ENCODE measurements at places on chromosomes 1 and 21. TPM values are rescaled to one million over a fixed set of nuclear protein-coding genes. Genes with fewer than 3 reads are reported as not detected.

DNA sequence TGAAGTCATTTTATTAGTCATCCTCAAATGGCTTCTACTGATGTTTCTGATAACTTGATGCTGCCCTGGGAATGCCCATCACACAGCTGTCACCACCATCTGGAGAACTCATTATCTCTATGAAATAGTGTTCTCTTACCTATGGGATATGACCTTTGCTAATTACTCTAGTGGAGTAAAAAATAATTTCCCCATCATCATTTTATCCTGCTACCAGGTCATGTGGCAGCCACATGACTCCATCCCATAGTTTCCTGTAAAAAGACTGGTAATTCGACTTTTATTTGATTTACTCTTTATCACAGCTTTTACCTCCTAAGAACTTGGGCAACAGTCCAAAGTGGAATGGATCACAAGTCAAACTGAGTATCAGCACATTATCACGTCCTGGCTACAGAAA, 76.1 kb upstream of the USP25 start:
- no peaks in the 10 kb centered on the region for H3K36me3 ChIP-seq
- no peak overlapping the region for H3K27ac ChIP-seq
- H3K27me3 ChIP-seq, result no peaks in the 10 kb centered on the region
- no peak for DNase-seq
- H3K4me1 ChIP-seq, result no peaks in the 10 kb centered on the region

DNA sequence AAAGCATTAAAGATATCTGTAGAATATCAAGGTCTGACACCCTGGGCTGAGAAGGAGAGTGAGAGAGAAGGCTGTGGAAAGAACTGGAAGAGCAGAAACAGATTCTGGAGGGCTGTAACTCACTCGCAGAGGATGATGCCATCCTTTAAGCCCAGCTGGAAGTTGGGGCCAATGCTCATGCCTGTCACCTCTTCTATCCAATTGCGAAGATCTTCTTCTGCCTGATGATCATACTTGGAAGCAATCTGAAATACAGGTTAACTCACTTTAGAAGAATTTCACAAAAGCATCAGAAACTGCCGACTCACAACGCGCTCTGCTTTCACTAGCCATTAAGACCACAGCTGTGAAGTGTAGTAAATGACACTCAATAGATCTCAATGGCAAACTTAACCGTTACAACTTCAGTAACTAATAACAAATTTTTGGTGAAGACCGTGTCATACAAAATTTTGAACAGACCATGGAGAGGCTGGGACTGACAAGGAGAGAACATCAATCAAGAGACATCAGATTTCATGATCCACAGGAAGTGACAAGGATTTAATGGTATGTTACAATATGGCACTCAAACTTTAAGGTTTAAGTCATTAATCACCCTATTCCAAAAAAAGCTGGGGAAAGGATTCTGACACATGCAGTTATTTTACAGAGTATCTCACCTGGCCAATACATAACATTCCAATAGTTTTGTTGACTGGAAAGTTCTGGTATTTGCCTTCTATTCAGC, 23.5 kb downstream of the CNN3 start:
- H3K36me3 ChIP-seq, result no peaks in the 10 kb centered on the region
- peaks cover 11% of the 10 kb centered on the region for H3K4me1 ChIP-seq
- no peak overlapping the region for H3K27ac ChIP-seq
- no peak overlapping the region for H3K4me3 ChIP-seq

- H3K4me3 ChIP-seq, result no peak overlapping the region
- DNase-seq, result peak; percentile 31
- H3K4me1 ChIP-seq, result no peaks in the 10 kb centered on the region
- peaks cover 19% of the 10 kb centered on the region for H3K27me3 ChIP-seq
Observed at GRCh38 chr1:3999941-4000735, 100.1 kb upstream of the C1orf174 start.

- no peaks in the 10 kb centered on the region for H3K36me3 ChIP-seq
- H3K4me1 ChIP-seq, result no peaks in the 10 kb centered on the region
- H3K27ac ChIP-seq, result no peak overlapping the region
- no peak for DNase-seq
Observed at GRCh38 chr21:32209580-32209979, 69.3 kb downstream of the MIS18A start.

- peak; percentile 40 for DNase-seq
- H3K36me3 ChIP-seq, result no peaks in the 10 kb centered on the region
- H3K4me1 ChIP-seq, result peaks cover 3% of the 10 kb centered on the region
- no peaks in the 10 kb centered on the region for H3K27me3 ChIP-seq
- peak overlapping the region; percentile 71 for H3K4me3 ChIP-seq
Observed at GRCh38 chr1:202016022-202016810, 5.8 kb downstream of the ELF3 start.

DNA sequence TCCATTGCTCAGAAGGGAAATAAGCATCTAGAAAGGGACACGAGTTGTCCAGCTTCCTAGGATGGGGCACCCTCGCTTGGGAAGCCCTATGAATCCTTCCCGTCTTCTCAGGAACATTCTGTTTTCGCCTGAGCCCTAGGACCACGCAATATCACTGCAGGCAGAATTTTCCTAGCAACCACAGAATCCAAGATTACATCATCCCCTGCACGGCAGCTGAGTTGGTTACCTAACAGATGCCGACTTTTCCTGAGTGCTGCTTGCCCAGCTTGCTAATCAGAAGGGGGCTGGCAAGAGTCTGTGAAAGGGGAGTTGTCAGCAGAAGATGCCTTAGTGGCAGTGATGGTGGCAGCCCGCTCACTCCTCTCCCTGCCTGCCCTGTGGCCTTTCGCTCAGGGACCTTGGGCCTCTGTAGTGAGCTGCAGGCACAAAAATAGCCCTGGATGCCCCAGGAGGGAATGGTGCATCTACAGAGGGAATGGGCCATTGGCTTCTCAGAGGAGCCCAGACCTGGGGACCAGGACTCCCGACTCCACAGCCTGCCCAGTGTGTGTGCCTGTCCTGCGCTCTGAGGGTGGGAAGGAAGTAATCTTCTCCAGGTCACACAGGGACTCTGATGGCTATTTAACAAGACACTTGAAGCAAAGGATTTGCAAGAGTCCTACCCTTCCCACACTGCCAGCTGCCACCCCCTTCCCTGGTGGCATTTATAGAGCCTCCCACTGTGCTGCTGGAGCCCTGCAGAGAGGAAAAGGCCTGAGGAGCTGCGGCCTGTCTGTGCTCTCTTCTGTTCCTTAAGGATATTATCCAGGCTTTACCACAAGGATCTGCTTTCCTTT, 28.9 kb upstream of the CLSTN1 start:
- peak overlapping the region; percentile 82 for H3K27ac ChIP-seq
- H3K27me3 ChIP-seq, result no peaks in the 10 kb centered on the region
- DNase-seq, result no peak
- H3K4me3 ChIP-seq, result no peak overlapping the region

DNA sequence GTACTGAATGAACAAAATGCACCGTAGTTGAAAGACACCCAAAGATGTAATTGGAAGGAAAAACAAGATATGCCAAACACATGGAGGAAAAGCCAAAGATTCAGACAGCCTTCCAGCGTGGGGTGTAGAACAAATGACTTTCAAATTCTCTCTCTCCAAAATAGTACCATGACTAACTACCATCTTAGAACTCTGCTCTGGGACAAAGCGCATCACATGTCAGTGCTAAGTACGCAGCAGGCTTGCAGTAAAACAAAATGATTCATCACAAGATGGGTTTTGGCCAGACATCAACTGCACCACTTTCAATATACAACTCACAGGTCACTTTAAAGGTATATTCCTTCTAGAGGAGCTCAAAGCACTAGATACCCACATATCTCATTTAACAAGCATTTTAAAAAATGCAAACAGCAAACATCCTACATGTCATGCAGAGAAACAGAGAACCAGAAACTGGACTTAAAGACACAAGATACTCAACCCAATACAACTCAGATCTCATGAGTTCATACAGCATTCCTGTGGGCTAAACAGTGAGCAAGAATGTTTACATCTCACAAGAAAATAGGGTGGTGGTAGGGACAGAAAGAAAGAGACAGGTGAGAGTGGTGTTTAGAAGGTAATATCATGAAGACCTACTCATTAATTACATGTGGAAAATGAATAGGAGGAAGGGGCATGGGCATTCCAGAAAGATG, 75.7 kb downstream of the BCAR3 start:
- H3K36me3 ChIP-seq, result no peaks in the 10 kb centered on the region
- H3K27me3 ChIP-seq, result no peaks in the 10 kb centered on the region
- H3K27ac ChIP-seq, result peak overlapping the region; percentile 44
- peaks cover 3% of the 10 kb centered on the region for H3K4me1 ChIP-seq
- H3K4me3 ChIP-seq, result no peak overlapping the region
- no peak for DNase-seq

DNA sequence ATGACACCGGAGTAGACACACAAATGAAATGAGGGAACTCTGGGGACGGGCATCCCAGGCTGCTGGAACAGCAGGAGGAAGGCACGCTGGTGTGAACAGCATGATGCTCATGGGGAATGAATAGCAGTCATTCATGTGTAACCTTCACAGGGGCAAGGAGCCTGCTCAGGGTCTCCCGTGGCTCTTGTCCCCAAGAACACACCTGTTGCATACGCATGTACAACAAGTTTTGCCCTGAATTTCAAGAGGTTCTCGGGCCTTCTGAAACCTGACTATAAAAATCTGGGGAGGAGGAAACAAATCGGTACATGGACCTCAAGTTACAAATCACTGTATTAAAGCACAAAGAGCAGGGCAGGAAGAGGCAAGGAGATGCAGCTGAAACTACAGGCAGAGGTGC, 93.4 kb downstream of the RRAGC start:
- H3K27ac ChIP-seq, result no peak overlapping the region
- no peak overlapping the region for H3K4me3 ChIP-seq
- H3K4me1 ChIP-seq, result no peaks in the 10 kb centered on the region
- H3K36me3 ChIP-seq, result no peaks in the 10 kb centered on the region

GRCh38 chr1:17128361-17128760, 9.1 kb upstream of the PADI2 start:
- H3K4me3 ChIP-seq, result no peak overlapping the region
- no peaks in the 10 kb centered on the region for H3K4me1 ChIP-seq

DNA sequence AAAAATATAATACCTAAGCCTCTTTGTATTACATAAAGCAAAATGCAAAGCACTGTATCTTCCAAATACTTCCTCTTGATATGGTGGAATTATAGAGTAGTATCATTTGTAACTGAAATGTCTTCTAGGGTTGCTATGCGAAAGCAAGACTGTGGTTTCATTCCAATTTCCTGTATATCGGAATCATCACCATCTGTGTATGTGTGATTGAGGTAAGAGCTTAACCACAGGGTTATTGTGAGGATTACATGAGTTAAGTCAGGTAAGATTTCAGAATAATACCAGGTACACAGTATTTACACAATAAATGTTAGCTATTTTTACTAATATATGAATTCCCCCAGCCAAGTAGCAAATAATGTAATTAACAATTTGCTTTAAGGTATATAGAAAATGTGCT, 24.7 kb downstream of the CD53 start:
- no peak overlapping the region for H3K27ac ChIP-seq
- DNase-seq, result no peak
- no peaks in the 10 kb centered on the region for H3K4me1 ChIP-seq
- no peaks in the 10 kb centered on the region for H3K27me3 ChIP-seq
- H3K36me3 ChIP-seq, result no peaks in the 10 kb centered on the region

GRCh38 chr1:118206966-118207365, 21.9 kb upstream of the SPAG17 start:
- H3K4me1 ChIP-seq, result no peaks in the 10 kb centered on the region
- DNase-seq, result no peak
- H3K4me3 ChIP-seq, result no peak overlapping the region
- H3K27ac ChIP-seq, result no peak overlapping the region
- no peaks in the 10 kb centered on the region for H3K36me3 ChIP-seq

DNA sequence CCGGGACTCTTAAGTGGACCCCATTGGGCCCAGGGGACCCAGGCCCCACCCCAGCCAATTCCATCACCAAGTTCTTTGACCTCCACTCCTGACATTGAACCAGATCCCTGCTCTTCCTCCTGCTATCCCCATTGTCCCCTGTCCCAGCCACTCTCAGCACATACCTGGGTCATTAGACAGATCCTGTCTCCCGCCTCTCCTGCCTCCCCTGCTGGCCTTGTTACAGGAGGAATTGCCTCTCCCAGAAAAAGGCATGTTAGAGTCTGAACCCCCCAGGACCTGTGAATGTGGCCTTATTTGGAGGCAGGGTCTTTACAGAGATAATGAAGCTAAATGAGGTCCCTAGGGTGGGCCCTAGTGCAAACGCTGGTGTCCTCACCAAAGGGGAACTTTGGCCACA, 301.9 kb downstream of the NPHP4 start:
- no peak for DNase-seq
- H3K36me3 ChIP-seq, result no peaks in the 10 kb centered on the region
- H3K27ac ChIP-seq, result no peak overlapping the region

GRCh38 chr1:206814716-206815341, 42.5 kb upstream of the IL10 start:
- DNase-seq, result no peak
- no peaks in the 10 kb centered on the region for H3K4me1 ChIP-seq
- no peak overlapping the region for H3K27ac ChIP-seq
- no peak overlapping the region for H3K4me3 ChIP-seq

Gene SPATA45
- not detected for total RNA-seq
